Aorta (tissue), 5 donors: ENCODE measurements at places on chromosomes 2 and 18. TPM values are rescaled to one million over a fixed set of nuclear protein-coding genes. Genes with fewer than 3 reads are reported as not detected.

The RAPH1 gene
- total RNA-seq, result 74.2 TPM

The TRIM43 gene
- total RNA-seq, result not detected

The FOSL2 gene
- 260 TPM for total RNA-seq

The ALLC gene
- total RNA-seq, result not detected

The GYPC gene
- total RNA-seq, result 91.2 TPM

The TUBA3D gene
- total RNA-seq, result not detected

The EDAR gene
- not detected for total RNA-seq

The NT5C1B gene
- not detected for total RNA-seq

The ZNF385B gene
- total RNA-seq, result 3.3 TPM

The ANTXR1 gene
- total RNA-seq, result 358 TPM

The RGPD4 gene
- total RNA-seq, result 0.39 TPM

The PLEK gene
- 32.9 TPM for total RNA-seq

The FTCDNL1 gene
- total RNA-seq, result 1.4 TPM

The COL3A1 gene
- 1,346 TPM for total RNA-seq

The B3GNT7 gene
- 6.7 TPM for total RNA-seq

The IL1RL1 gene
- 8.1 TPM for total RNA-seq

The RGPD8 gene
- 36.2 TPM for total RNA-seq

The ABCG8 gene
- not detected for total RNA-seq

The GLI2 gene
- total RNA-seq, result 18.5 TPM

The ERBB4 gene
- 28.6 TPM for total RNA-seq
